ENCODE measurements at places on chromosomes 12 and 14.

DNA sequence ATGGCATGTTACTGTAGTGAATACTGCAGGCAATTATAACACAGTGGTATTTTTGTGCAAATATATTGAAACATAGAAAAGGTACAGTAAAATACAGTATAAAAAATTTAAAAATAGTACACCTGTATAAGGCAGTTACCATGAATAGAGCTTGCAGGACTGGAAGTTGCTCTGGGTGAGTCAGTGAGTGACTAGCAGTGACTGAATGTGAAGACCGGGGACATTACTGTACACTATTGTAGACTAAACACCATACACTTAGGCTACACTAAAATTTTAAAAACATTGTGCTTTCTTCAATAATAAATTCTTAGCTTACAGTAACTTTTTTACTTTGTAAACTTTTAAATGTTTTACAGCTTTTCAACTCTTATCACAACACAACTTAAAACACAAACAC is 181.7 kb downstream of the GALC start:
- DNase-seq = no peak

DNA sequence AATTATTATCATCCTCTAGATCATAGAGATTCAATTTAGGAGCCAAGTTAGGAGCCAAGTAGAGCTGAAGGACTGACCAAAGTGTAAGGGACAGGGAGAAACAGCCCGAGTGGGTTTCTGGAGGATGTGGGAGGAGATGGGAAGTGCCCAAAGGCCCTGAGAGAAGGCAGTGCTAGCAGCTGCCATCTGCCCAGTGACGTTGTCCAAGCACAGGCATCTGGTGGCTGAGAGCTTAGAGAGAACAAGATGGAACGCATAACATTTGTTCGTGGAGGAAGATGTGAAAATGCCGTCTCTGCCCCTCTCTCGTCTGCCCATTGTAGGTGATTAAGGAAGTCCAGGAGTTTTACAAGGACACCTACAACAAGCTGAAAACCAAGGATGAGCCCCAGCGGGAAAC is 34.7 kb downstream of the CD9 start:
- DNase-seq = peak; percentile 61

DNA sequence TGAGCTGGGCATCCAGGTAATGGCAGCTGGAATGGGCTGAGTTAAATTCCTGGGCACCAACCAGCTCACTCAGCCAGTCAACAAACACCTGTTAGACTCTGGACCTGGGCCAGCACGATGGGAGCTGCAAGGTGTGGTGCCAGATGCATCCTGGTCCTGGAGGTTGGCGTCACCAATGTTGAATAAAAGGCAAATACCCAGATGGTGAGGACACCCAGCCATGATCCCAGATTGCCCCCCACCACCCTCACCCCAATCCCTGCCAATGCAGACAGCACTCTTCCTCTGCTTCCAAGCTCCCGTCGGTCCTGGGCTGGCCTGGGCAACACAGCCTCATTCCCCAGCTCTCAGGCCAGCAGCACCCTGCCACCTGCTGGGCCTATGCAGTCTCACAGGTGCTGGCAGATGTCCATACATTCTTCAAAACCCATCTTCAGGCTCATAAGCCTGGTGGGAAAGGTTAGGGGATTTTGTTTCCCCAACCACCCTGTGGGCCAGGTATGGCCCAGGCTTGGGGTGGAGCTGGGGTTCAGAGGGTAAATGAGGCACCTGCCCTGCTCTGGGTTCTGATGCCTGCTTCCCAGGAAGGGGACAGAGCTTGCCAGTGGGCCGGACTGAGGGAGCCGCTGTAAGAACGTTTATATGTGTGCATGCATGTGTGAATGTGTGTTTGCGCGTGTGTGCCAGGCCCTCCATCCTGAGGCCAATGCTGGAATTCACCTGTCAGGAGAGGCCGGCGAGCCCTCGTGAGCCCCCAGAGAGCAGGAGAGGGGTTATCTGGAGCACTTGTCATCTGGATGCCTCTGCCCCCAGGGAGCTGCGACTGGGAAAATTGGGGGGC is 58.0 kb downstream of the LGMN start:
- DNase-seq = peak; percentile 62

- no peak for DNase-seq
These were observed 67.2 kb downstream of the KDM2B start for GRCh38 chr12:121513464-121514183.

GRCh38 chr14:100371773-100372172 is 48.6 kb downstream of the SLC25A47 start:
- no peak for DNase-seq
